RPMI7951 (cell line): ENCODE measurements at places on chromosomes 13 and 19. TPM values are rescaled to one million over a fixed set of nuclear protein-coding genes. Genes with fewer than 3 reads are reported as not detected.

- DNase-seq, result no peak
Observed at GRCh38 chr13:29679396-29680053, 84.0 kb upstream of the SLC7A1 start.

- no peak for DNase-seq
Observed at GRCh38 chr13:76971215-76971614, 20.7 kb upstream of the CLN5 start.

GRCh38 chr19:18513868-18514267, 8.0 kb downstream of the ELL start:
- no peak for DNase-seq

GRCh38 chr19:35088131-35088913, 27.3 kb upstream of the FXYD3 start:
- DNase-seq, result peak; percentile 96

- no peak for DNase-seq
Observed at GRCh38 chr19:46821512-46822409, 28.9 kb downstream of the AP2S1 start.

GRCh38 chr13:43401361-43401760, 378.0 kb downstream of the DNAJC15 start:
- DNase-seq, result no peak

DNA sequence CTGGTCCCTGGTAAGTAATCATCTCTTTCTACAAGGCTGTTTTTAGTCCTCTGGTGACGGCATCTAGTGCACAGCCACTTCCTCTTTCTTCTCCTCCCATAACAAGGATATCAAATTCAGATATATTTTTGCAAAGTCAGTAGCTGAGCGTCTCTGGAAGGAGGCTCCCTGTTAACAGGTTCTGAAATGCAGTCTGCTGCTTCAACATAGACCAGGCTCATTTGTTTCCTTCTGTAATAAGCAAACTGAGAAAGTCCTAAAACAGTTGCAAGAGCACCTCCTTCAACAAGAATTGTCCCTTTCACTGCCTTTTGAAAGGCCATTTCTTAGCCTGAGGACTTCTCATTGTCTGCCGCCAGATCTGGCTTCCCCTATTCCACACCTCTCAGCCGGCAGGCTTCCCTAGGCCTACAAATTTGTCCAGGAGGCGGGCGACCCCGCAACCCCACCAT, 7.4 kb upstream of the ZSCAN5A start:
- DNase-seq, result no peak

GRCh38 chr19:10553943-10554381, 10.3 kb downstream of the ATG4D start:
- no peak for DNase-seq

GRCh38 chr13:39402221-39402970, 200.6 kb downstream of the LHFPL6 start:
- no peak for DNase-seq

DNA sequence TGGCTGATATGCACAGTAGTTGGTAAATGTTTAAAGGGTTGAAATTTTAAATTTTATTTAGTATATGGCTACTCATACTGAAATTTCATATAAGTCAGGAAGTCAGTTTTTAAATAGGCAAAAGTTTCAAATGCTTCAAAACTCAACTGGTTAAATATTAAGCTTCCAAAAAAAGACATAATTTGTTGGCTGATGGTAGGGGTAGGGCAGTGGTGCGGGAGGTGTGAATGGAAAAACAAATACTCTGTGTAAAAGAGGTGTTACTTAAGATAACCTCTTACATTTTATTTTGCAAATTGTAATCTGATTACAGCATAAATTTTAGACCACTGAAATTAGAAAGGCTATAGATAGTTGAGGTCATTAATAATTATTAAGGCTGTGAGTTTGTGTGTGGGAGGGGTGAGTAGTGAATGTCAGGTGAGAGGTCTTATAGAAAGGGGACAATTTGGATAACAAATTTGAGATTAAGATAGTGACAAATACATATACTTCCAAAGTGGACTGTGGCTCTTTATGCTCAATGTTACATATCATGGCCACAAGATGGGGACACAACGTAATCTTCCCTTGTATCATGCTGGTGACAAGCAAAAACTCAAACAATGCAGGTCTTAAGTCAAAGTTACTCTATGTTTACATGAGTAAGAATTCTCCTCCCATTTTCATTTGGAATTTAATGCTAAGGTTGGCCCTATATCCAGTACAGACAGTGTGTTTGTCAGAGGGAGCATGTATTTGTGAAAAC, 36.6 kb upstream of the OXGR1 start:
- DNase-seq, result peak; percentile 54

- DNase-seq, result no peak
Observed at GRCh38 chr13:28626266-28626665, 32.7 kb upstream of the POMP start.

DNA sequence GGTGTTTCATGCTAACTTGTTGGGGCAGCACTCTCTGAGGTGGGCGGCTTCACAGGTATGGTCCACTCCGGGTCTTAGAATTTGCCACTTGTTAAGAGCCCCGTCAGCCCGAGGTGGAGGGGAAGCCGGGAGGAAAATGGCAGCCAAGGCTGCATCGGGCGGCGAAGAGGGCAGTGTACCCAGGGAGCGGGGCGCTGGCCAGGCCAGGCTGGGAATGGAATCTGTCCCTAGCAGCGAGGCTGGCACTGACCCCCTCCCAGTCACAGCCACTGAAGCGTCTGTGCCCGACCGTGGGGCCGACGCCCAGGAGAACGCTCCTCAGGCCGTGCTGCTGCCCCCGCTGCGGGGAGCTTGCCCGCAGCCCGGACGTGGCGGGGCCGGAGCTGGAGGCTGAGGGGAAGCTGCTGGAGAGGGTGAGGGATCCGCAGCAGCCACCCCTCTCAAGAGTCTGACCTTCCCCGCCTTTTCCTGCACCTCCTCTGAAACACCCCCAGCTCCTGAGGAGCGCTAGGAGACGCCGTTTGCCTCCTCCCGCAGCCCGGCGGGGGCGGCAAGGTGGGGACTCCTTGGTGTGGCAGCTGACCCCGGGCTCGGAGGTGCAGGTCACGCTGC, 313.8 kb upstream of the SPRY2 start:
- DNase-seq, result no peak

- DNase-seq, result no peak
Observed at GRCh38 chr19:6227156-6227935, 52.4 kb downstream of the MLLT1 start.

DNA sequence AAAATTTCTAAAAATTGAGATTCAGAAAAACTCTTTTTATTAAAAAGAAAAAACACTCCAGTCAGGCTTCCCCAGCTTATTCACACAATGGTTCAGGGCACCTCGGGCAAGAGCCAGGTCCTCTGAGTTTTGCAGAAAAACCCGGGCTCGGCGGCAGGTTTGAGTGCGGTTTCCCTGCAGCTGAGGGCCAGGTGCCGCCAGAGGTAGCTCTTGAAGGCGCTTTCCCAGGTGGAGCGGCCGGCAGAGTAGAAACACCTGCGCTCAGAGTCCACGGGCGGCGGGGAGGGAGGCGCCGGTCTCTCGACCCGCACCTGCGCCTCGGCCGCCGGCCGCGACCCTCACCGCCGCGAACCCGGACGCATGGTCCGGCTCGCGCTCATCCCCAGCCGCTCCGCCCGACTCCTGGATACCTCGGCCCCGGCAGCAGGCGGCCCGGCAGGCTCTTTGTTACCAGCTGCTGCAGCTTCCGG, 444 bp downstream of the PROSER1 start:
- DNase-seq, result no peak

- peak; percentile 75 for DNase-seq
Observed at GRCh38 chr19:44111910-44112463, 1.2 kb upstream of the ZNF225 start.

DNA sequence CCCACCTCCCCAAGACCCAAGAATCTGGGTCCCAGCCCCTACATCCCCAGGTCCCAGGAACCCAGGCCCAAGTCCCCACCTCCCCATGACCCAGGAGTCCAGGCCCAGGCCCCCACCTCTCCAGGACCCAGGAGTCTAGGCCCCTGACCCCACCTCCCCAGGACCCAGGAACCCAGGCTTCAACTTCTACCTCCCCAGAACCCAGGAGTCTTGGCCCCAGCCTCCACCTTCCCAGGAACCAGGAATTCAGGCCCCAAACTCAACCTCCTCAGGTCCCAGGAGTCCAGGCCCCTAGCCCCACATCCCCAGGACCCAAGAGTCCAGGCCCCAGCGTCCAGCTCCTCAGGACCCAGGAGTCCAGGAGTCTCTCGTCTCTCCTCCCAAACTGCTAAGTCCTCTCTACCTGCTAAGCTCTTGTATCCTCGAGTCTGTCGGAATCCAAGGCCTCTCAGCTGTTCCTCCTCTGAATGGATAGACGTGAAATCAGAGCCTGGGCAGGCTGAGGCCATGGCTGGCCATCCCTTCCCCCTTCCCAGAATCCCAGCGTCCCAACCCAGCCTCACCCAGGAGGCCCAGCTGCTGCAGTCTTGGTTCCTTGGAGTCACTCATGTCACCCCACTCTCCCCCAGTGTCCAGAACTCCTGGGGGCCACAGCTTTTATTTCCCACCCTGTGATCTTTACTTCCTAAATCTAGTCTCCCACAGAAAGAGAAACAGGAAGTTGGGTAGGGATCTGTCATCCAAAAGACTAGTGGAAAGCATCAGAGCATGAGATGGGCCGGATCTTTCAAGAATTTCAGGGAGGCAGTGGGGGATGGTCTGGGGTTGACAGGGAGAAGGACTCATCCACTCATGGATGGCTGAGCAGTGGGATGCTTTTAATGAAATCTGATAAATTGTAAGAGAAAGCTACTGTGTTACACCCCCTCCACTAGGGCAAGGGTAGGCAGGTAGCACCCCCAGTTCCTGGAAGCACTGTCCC, at the start of gene CD209:
Gene CD209 (minus strand): TSS at position 632 of the 982 bp plus-strand sequence. CDS start 23 bp downstream, at position 609.
- DNase-seq, result no peak

Gene LILRA2
- total RNA-seq, result not detected in 2 replicates

Gene HOOK2
- 4.0 and 9.0 TPM in 2 replicates for total RNA-seq

Gene NKPD1
- total RNA-seq, result 0.12 and 0.20 TPM in 2 replicates

Gene FREM2
- total RNA-seq, result 0.29 and 0.36 TPM in 2 replicates

Gene PCSK4
- 0.39 and 5.5 TPM in 2 replicates for total RNA-seq

Gene NEK5
- not detected in 2 replicates for total RNA-seq

Gene IL17D
- total RNA-seq, result 0.10 and 0.12 TPM in 2 replicates

Gene KLK8
- not detected in 2 replicates for total RNA-seq

Gene PLK5
- not detected in 2 replicates for total RNA-seq
